ENCODE measurements at places on chromosomes 1 and 21.

DNA sequence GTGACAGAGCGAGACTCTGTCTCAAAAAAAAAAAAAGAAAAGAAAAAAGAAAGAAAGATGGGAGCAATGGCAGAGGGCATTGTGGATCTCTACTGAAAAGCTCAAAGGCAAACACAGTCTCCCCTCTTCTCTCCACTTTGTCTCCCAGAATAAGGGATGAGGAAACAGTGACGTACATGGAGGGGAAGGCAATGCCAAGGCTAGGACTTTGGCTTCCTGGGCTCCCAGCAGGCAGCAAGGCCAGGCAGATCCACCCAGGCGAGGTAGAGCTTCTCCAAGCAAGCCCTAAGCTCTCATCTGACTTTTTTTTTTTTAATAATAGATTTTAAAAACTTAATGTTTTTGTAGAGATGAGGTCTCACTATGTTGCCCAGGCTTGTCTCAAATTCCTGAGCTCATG lies 4.6 kb downstream of the ARHGEF2 start:
- DNase-seq = no peak

DNA sequence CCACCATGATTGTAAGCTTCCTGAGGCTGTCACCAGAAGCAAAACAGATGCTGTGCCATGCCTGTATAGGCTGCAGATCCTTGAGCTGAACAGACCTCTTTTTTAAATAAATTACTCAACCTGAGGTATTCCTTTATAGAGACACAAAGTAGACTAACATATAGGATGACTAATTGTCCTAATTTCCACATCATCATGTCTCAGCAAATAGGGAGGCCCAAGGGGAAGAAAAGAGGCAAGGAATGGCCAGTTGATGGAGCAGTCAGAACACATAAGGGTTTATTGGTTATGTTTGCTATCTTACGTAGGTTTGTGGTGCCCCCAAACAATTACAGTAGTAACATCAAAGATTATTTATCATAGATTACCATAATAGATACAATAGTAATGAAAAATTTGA lies 126.2 kb downstream of the RASAL2 start:
- no peak for DNase-seq

- DNase-seq = no peak
Observed at GRCh38 chr1:15751717-15752116, 6.9 kb upstream of the FBLIM1 start.

DNA sequence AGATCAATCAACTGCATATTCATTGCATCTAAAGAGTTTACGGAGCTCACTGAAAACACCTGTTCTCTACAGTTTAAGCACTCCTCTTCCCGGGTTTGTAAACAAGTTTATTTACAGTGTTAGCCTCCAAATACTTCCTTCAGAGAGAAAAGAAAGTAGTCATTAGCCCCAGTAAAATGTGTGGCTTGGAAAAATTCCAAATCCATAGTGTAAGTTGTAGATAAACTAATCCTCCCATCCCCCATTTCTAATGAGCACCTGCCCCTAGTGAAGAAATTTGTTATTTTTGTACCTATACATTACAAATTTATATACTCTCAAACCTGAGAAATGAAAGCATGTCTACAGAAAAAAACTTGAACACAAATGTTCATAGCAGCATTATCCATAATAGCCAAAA lies 21.9 kb downstream of the PUM1 start:
- no peak for DNase-seq

DNA sequence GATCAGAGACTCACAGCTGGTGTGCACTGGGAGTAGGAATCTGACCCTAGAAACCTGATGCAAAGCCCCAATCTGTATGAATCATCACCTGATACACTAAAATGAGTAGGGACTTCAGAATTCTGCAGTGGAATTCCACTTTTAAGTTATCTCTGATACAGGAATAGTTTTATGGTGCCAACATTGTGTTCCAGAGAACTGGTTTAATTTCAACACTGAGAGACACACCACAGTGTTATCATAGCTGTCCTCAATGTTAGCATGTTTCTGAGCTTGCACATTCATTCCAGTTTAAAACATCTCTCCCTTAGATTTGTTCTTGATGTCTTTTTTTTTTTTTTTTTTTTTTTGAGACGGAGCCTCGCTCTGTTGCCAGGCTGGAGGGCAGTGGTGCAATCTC lies 7.1 kb downstream of the UTS2 start:
- no peak for DNase-seq

DNA sequence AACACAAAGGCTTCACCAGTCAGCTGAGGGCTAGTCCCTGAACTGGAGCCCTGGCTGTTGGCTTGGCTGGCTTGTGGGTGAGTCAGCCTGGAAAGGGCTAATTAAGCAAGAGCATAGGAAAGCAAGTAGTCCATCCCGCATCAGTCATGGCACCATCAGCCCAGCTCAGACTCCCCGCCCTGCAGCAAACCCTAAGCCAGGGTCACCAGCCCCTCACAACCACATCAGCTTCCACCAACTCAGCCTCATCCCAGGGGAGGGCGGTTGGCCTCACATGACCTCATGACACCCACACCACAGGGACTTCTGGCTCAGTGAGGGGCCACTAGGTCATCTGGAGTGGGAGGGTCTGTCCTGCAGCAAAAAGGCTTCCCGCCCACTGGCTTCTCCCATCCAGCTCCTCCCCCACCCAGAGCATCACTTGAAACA lies 7.0 kb upstream of the SPATC1L start:
- DNase-seq = no peak

DNA sequence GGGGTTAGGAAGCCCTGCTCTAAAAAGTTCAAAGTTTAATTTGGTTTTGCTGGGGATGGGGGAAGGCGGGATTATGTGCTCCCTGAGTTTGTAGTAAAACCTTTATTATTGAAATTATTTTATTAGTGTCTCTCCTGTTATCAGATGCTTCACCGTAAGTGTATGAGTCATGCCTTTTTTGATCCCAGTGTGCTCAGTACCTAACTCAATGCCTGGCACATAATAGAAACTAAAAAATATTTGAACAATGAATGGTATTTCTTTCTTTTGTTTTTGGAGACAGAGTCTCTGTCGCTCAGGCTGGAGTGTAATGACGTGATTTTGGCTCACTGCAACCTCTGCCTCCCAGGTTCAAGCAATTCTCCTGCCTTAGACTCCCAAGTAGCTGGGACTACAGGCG lies 6.4 kb downstream of the SNRPE start:
- DNase-seq = no peak

- DNase-seq = no peak
Observed at GRCh38 chr1:119795261-119796200, 15.7 kb downstream of the REG4 start.

- no peak for DNase-seq
Observed at GRCh38 chr1:13582713-13583443, 754 bp upstream of the PDPN start.

DNA sequence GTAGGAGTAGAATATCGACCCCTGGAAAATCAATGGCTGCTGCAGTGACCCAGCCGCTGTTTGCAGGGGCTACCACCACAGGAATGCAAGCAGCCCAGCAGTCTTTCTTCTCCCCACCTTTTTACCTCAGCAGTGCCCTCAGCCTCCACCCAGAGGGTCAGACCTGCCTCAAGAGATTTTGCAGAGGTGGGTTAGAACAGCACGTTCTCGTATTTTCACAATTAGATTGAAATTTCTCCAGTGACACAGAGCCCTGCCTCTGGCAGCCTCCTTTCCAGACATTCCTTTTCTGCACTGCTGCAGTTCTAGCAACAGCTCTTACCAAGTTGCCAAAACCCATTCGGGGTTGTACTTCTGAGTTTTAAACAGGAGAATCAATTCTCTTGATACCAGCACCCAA lies 38.3 kb upstream of the PIGV start:
- DNase-seq = no peak

GRCh38 chr1:244653439-244654107 lies 647 bp downstream of the DESI2 start:
- DNase-seq = no peak

DNA sequence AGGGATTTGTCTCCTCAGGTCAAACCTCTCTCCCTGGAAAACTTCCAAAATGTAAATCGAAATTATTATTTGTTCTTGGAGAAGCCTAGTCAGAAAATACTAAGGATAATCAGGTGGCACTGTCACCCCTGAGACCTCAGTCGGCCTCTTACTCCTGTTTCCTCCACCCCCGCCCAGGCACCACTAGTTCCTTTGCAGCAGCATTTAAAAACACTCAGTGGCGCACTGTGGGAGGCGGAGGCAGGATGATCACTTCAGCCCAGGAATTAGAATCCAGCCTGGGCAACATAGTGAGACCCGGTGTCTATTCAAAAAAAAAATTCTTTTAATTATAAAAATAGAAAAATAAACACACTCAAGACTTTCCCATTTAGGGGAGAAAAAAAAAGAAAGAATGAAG lies 18.0 kb upstream of the IFNAR2 start:
- no peak for DNase-seq

DNA sequence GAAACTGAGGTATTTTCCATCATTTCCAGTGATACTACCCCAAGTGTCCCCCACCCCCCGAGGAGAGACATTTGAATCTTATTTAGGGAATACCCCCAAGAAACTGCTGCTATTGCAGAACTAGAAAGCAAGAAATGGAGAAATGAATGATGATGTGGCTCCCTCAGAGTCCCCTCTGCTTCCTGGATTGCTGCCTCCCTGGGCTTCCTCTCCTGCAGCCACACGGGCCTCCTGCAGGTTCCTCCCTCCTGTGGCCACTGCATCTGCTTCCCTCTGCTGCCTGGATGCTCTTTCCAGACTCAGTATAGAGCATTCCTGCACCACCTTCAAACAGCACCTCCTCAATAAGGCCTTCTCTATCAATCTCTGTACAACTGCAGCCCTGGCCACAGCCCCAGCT lies 69.3 kb downstream of the SLC25A24 start:
- no peak for DNase-seq

GRCh38 chr1:182588500-182589396 lies at the start of gene RNASEL:
Gene RNASEL (minus strand): TSS chr1:182589256. CDS start chr1:182586806, 2,450 bp downstream.
- peak; percentile 37 for DNase-seq

DNA sequence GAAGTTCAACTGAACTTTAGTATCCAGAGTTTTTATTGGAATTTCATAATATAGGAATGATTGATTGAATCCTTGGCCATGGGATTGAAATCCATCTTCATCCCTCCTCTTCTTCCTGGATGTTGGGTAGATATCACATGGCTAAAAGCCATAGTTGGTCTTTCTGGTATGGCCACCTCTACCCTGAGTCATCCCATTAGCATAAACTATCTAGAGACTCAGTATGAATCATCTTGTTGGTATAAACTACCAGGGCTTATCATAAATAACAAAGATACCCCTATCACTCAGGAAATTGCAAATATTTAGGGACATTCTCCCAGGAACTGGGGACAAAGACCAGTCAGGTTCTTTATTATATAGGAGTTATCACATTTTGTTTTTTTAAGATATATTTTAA lies 21.2 kb upstream of the ZP4 start:
- DNase-seq = no peak

DNA sequence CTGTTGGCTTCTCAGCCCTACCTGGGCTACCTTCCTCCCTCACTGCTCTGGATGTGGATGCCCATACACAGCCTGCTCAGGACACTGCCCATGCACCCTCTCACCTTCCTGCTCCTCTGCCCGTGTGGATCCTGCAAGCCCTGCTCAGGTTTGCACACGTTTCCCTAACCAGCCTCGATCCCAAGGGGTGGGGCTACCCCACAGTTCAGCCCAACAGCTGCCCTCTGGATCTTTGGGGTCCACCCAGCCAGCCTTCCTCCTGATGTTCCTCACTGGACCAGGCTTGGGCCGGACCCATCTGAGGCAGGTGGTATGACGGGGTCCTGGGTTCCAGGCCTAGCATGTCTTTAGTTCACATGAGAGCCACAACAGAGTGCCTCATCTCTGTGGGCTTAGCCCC lies 4.7 kb downstream of the TMEM54 start:
- no peak for DNase-seq

DNA sequence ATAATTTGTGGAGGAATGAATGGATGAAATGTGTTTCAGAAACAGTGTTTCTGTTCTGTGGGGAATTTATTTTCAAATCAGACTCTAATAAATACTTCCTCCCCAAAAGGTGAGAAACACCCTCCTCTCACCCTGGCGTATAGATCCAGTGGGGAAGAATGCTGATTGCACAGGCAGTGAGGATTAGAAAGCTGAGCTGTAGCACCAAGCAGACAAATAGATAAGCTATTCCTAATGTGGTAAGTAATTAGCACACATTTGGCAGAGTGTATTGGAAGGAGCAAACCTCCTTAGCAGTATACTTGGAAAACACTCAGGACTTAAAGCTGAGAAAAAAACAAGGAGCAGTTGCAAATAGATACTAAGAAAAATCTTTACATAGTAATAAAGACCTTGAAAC lies 50.8 kb downstream of the NUF2 start:
- DNase-seq = no peak

GRCh38 chr1:159548126-159548525 lies 12.3 kb upstream of the OR10J5 start:
- DNase-seq = no peak

- DNase-seq = peak; percentile 1
Observed at GRCh38 chr1:16617114-16617631, 3.8 kb upstream of the NBPF1 start.

DNA sequence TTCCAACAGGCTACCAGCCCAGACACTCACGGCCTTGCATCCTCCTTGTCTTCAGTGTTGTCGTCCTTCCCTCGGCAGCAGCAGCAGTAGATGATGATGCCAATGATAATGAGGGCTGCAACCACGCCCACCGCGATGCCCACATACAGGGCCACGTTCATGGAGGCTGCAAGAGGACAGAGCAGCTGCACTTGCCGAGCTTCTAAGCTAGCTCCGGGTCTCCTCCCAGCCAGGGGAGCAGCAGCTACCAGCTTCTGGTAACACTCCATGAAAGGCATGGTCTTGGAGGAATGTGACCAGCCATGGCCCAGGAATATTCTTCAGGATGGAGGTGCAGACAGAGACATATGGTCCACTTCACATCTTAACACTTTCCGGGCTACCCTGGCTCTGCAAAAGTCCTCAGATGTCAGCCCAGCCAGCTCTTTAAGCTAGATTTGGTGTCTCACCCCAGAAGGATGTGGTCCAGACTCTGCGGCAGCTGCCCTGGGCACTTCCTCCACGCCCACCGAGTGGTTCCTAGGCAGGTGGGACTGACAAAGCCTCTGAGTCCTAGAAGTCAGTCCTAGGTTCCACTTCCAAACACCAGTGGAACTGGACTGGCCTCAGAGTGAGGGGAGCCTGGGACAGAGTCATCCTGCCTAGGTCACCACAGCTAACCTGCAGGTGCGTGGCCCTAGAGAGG lies 35.1 kb downstream of the GPA33 start:
- DNase-seq = no peak

DNA sequence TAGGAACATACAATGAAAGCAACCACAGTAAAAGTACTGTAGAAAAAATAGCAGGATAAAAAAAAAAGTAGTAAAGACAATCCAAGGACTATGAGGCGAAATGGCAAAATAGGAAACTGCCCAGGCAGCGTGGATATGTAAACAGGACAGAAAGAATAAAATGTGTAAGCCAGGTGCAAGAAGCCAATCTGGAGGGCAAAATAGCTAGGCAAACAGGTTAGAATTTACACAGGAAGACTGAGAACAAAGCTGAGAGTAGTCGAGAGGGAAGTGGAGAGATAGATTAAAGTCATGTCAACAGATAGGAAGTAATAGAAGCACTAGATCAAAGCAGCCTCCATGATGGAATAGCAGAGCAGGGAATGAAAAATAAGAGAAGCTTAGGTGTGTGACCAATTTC lies 124.2 kb upstream of the B3GALT2 start:
- no peak for DNase-seq

GRCh38 chr1:185363205-185363604 lies 46.2 kb upstream of the IVNS1ABP start:
- no peak for DNase-seq

- no peak for DNase-seq
Observed at GRCh38 chr1:26361605-26362122, 7.7 kb upstream of the CRYBG2 start.

- DNase-seq = no peak
Observed at GRCh38 chr1:153490272-153491051, 30.0 kb upstream of the S100A7 start.
